ENCODE measurements at places on chromosomes 11 and 22.

- DNase-seq, result no peak
These were observed 52.2 kb downstream of the C22orf42 start for GRCh38 chr22:32106930-32107329.

DNA sequence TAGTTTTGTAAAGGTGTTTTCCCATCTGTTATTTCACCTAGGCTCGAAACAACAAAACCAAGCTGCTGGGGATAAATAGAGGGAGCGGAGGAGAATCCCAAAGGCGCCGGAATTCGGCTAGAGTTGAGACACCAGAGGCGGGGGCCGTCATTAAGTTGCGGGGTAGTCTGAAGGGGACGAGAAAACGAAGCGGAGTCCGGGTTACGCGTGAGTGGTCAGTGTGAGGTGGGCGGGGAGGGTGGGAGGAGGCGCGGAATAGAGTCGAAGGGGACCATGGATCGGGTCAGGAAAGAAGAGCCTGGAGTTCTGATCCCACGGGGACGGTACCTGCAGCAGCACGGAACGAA is 361 bp downstream of the SRPRA start:
- no peak for DNase-seq

GRCh38 chr22:26798462-26799065 is 141.2 kb downstream of the MIAT start:
- DNase-seq, result no peak

DNA sequence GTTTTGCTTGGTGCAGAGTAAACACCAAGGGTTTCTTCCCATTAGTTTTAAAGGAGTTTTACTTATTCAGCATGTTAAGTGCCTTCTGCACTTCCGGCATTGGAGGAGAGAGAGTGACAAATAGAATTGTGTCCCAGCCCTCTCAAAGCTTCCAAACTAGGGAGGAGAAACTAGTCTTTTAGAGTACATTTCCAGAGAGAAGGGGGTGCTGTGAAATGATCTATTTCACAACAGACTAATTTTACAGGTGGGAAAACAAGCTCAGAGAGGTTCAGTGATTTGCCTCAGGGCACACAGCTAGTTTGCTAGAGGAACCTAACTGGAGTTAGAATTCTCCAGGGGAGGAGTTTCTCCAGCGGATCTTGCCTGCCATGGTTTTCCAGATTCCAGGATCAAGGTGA is 12.6 kb downstream of the MPST start:
- no peak for DNase-seq

- DNase-seq, result no peak
These were observed 61.3 kb upstream of the ANO1 start for GRCh38 chr11:70016666-70017367.

DNA sequence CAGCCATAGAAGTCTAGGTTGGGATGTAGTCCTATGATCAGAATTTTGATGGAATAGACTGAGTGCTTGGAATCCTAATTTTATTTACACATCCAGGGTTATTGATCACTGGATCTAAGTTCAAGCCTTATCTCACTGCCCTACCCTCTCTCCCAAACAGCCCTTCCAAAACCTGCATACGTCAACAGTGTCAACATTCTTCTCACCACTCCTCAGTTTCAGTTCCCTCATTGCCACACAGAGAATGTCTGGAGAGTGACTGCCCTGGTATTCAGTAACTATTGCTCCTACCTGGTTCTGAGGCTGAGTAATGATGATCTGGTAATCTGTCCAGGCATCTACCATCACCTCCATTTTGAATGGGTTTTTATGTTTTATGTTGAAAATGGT is 60.0 kb downstream of the GLYATL1 start:
- peak; percentile 6 for DNase-seq

DNA sequence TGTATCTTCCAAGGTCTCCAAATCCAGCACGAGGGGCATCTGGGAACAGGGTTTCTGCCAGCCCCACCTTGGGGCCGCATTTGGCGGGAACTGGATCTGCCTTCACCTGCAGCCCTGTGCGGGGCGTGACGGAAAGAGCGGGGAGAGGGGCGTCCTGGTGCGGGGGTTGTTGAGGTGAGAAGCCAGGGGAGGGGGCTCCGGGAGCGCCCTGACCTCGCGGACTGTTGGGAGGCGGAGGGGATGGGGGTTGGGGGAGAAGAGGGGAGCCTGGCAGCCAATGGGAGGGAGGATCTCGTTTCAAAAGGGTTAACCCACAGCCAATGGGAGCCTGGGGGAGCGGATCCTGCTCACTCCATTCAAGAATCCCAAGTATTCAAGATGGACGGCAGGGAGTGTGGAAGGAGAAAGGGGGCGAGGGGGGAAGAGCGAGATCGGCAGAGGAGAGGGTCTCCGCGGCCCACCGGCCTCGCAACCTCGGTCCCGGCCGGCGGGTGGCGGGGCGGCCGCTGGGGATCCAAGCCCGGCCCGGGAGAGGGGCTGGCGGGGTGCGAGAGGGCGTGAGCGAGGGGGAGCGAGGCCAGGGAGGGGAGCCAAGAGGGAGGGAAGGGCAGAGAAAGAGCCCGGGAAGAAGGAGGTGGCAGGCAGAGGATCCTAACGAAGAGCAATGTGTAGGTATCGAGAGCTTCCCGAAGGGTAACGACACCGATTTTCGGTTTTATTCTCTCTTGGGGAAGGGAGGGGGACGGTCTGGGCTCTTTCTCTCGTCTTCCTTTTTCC is 11.5 kb downstream of the YPEL4 start:
- no peak for DNase-seq

DNA sequence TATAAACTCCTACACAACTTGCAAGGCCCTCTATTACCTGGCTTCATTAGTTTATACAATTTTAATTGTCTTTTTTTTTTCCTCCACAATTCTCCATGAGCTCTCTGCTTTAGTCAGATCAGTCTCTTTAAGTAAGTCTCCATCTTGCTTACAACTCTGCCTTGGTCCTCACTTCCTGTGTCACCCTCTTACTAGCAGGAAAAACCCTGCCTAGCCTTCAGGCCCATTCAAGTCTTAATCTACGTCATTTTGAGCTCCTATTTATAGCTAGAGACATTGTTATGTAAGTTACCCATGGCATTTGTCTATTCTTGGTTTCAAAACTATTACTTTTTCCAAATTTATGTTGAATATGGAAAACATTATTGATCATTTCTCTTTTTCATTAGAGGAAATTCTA is 177.4 kb downstream of the SBF2 start:
- DNase-seq, result no peak

DNA sequence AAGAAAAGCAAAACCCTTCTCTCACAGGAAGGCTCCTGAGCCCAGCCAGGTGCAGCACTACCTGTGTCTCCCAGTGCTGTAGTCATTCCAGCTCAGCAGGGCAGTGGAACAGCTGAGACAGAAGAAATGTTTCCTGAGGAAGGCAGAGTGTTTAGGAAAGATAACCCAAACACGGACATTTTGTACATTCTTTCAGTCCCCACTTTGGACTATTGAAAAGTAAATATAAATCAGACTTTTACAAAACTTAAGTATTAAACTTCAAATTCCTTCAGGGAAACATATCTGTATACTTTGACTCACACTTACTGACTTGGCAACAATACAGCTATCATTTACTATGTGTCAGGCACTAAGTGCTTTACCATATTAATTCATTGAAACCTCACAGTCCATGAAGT is 40.4 kb downstream of the RRAS2 start:
- no peak for DNase-seq
